ENCODE measurements at places on chromosomes 5 and 9. TPM values are rescaled to one million over a fixed set of nuclear protein-coding genes. Genes with fewer than 3 reads are reported as not detected.

DNA sequence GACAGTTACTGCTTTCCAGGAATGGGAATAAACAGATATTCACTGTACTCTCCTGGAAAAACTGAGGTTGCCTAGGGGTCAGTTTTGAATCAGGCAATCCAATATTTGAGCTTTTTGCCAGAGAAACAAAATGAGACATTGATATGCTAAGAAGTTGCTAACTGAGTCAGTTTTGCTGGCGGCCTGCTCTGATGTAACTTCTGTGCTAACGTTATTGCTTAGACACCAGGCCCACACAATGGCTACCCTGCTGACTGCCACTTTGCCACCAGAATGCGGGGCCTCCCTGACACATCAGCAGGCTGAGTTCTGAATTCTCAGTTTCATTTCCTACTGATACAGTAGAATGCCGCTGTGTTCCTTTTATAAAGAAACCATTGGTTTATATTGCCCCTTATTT is 18.2 kb upstream of the ZNF618 start:
- DNase-seq: no peak
- no peak overlapping the region for H3K4me3 ChIP-seq
- H3K4me1 ChIP-seq: no peaks in the 10 kb centered on the region
- H3K27me3 ChIP-seq: peaks cover 32% of the 10 kb centered on the region
- H3K27ac ChIP-seq: no peak overlapping the region
- no peaks in the 10 kb centered on the region for H3K36me3 ChIP-seq

- H3K4me1 ChIP-seq: peaks cover 47% of the 10 kb centered on the region
- no peaks in the 10 kb centered on the region for H3K36me3 ChIP-seq
- H3K27me3 ChIP-seq: no peaks in the 10 kb centered on the region
- H3K27ac ChIP-seq: peak overlapping the region; percentile 57
- peak; percentile 76 for DNase-seq
- peak overlapping the region; percentile 5 for H3K4me3 ChIP-seq
Measured at GRCh38 chr9:127336506-127337352, 60.2 kb upstream of the SLC2A8 start.

GRCh38 chr5:71943874-71944273 is 163.4 kb upstream of the MAP1B start:
- peaks cover 10% of the 10 kb centered on the region for H3K4me1 ChIP-seq
- no peak overlapping the region for H3K27ac ChIP-seq
- no peak for DNase-seq
- no peaks in the 10 kb centered on the region for H3K27me3 ChIP-seq
- no peaks in the 10 kb centered on the region for H3K36me3 ChIP-seq

DNA sequence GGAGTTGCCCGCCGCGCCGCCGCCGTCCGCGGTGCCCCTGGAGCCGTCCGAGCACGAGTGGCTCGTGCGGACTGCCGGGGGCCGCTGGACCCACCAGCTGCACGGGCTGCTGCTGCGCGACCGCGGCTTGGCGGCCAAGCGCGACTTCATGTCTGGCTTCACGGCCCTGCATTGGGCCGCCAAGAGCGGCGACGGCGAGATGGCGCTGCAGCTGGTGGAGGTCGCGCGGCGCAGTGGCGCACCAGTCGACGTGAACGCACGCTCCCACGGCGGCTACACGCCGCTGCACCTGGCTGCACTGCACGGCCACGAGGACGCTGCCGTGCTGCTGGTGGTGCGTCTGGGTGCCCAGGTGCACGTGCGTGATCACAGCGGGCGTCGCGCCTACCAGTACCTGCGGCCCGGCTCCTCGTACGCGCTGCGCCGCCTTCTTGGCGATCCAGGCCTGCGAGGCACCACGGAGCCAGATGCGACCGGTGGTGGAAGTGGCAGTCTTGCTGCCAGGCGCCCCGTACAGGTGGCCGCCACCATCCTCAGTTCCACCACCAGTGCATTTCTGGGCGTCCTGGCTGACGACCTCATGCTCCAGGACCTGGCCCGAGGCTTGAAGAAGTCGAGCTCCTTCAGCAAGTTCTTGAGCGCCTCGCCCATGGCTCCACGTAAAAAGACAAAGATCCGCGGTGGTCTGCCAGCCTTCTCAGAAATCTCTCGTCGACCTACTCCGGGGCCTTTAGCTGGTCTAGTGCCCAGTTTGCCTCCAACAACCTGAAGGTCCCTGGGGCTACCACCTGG is 1.6 kb downstream of the SOWAHA start:
- no peak for DNase-seq
- H3K36me3 ChIP-seq: no peaks in the 10 kb centered on the region
- H3K4me1 ChIP-seq: peaks cover 21% of the 10 kb centered on the region
- no peak overlapping the region for H3K4me3 ChIP-seq

DNA sequence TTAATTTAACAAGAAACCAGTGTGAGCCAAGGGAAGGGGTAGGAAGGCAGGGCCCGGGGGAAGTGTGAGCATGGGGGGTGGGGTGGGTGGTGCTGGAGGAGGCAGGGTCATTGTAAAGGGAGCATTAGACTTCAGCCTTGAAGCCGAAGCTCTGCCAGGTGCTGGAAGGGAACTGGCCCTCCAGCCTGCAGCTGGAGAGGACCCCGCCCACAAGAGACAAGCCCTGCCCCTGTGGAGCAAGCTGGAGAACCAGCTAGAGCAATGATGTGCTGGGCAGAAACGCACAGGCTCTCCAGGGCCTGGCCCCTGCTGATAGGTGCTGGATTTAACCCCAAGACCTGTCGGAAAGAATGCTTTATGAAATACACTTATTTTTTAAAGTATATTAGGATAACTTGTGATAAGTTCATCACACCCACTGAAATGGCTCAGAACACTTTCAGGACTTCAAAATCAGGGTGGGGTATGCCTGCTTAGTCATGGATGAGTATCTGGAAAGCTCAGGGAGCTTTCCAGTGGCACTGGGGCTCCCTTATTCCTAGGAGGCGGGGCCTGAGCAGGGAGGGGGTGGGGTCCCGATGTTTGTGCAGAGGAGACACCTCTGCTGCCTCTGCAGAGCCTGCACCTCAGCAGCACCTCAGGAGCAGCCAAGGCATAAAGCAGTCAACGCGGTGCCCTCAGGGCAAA is 27.1 kb downstream of the UBE2QL1 start:
- no peak overlapping the region for H3K4me3 ChIP-seq
- no peaks in the 10 kb centered on the region for H3K36me3 ChIP-seq
- no peaks in the 10 kb centered on the region for H3K4me1 ChIP-seq
- H3K27me3 ChIP-seq: peaks cover 99% of the 10 kb centered on the region
- DNase-seq: no peak

DNA sequence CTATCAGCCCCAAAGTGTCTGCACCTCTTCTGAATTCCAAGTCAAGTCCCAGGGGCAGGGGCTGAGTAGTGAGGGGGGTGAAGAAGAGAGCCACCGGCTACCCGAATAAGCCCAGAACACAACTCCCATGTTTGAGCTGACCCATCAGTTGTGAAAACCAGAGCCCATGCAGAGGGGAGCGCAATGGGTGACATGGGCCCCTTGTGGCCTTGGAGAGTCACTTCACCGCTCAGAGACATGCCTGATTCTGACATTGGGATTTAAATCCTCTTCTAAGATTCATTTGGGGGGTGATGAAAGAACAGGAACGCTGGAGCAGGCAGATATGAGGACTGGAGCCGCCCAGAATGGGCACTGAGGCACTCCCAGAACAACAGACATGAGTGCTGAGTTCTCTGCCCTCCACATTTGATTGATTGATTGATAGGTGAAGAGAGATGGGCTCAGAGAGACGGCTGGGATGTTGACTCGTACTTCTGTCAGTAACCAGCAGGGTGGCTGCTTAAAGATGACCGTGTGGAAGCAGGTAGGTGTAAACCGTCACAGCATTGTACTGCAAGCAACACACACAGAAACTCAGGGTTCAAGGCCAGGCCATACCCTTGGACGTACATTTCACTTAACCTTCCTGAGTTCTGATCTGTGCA is 74.3 kb downstream of the GPR21 start:
- H3K4me3 ChIP-seq: no peak overlapping the region
- H3K4me1 ChIP-seq: no peaks in the 10 kb centered on the region
- no peak for DNase-seq
- 0 out of 2 replicates have a peak, but pooled peaks cover 3% of the 10 kb centered on the region for H3K36me3 ChIP-seq

GRCh38 chr9:80605793-80606192 is 1034.0 kb downstream of the TLE4 start:
- no peak for DNase-seq
- H3K27me3 ChIP-seq: no peaks in the 10 kb centered on the region
- no peaks in the 10 kb centered on the region for H3K4me1 ChIP-seq

TMEM141 gene
- total RNA-seq: 83.6 TPM

NLN gene
- 74.7 TPM for total RNA-seq

DNA sequence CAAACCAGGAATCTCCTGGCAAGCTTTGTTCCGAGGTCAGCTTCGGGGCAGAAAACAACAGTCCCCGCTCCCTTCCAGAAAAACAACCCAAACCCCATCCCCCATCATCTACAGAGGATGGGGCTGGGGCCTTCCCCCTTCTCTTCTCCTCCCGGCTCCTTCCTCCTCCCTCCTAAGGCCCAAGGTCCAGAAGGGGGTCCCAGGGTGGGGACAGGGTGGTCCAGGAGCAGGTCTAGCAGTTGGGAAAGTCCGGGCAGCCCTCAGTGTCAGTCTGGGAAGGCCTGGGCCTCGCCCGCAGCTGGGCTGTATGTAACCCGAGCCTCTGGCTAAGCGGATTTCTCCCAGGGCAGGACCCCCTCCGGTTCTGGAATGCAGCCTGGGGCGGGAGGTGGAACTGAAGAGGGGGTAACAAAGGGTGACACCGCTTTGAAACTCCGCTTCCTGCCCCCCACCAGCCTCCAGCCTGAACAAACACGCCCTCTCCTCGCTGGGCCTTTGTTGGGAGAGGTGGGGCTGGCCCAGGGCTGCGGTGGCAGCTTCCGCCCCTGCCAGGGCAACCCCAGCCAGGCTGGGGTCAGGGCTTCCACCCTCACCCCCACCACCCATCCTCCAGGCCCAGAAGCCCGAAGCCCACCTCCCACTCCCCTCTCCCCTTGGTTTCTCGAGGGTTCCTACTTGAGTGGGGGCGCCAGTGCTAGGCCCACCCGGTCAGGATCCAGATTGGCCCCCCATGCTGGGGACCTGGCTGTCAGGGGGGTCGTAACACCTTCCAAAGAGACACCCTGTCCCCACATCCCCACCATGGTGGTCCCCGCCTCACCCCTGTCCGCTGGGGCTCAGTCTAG is 63.5 kb downstream of the C9orf50 start:
- H3K4me1 ChIP-seq: peaks cover 35% of the 10 kb centered on the region
- no peaks in the 10 kb centered on the region for H3K27me3 ChIP-seq
- H3K36me3 ChIP-seq: no peaks in the 10 kb centered on the region
- peak overlapping the region; percentile 14 for H3K4me3 ChIP-seq
- peak overlapping the region; percentile 49 for H3K27ac ChIP-seq
- DNase-seq: peak; percentile 95
